ENCODE measurements at places on chromosomes 3 and 15.

DNA sequence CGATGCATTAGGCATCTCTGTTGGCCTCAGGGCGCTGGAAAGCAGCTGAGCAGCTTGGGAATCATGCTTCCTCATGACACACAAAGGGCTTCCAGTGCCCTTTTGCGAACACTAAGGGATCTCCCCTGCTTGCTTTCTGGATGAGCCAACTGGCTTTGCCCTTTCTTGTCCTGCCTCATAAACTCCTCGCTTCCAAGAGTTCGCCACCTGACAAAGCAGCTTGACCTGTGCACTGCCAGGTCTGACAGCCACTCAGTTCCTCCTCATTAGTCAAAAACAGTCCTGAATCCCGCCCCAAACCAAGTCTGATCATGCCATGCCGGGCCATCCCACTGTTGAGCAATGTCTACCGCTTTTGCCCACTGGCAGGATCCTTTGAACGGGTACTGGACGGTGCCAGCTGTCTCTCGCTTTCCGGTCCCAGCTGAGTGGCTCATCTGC, 265.4 kb upstream of the LYSMD4 start:
- no peak for DNase-seq

DNA sequence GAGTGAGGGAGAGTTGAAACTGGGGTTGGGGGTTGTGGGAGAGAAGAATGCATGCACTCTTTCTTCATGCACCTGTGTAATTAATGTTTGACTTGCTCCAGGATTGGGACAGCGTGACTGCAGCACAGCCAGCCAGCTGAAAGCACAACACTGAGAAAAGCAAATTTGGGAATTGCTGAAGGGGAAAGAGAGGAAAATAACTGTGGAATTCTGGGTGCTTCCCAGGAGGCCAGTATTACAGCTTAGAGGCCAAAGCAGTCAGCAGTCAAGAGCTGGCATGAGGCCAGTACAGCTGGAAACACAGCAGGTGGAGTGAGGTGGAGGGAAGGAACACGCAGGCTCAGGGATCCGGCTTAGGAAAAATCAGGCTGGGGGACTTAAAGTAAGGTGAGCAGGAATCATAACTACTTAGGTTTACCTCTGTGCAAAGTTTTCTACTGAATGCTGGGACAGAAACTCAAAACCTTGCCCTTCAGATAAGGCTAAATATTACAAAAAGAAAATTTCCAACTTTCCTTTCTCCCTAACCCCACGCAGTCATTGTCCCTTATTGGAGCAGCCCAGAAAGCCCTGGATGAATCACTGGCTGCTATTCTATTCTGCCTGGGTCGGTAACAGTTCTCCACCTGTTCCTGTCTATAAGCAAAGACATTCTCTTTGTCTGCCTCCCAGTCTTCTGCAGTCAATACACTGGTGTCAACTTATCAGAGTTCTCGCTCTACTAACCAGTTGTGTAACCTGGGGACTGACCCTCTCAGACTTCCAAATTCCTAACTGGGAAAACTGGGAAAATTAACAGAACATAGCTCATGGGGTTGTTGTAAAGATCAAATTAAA, 167.2 kb downstream of the MAGI1 start:
- DNase-seq: no peak

DNA sequence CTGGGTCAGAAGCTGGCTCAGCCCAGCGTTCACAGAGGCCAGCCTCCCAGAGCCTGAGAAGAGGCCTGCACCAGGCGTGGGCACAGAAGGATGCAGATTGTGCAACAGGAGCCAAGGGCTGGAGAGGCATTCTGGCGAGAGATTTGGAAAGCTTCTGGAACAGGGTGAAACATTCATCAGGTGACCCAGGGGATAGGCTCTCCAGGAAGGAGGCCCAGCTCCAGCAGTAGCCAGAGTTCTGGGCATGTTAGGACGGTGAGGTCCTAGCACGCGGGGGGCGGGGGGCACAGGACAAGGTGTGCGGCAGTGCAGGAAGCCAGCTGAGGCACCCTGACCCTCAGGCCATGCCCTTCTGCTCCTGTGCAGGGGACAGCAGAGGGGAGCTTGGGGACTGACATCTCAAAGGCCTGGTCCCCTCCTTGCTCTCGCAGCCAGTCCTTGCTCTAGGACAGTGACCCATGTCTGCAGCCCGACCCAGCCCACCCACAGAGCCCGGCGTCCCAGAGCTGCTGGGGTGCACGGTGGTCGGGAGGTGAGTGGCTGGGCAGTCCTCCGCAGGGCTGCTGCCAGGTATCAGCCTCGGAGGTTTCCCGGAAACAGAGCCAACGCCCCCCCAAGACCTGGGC, 111.7 kb upstream of the KLF13 start:
- DNase-seq: no peak

DNA sequence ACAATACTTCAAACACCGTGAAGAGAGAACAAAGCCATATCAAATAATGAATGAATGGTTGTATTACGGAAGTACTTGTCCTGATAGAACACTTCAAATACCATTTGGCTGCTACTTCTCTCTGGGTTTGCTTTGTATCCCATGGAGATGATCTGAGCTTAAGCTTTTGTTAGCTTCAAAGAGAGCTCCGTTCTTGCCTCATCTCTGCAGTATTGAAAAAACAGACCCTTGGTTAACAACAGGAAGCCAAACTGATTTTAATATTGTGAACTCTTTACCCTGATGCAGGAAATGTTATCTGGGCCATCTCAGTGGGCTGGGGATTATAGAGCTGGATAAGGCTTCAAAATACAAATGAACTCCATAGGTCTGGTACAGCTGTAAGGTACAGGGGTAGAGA, 101.0 kb downstream of the CHL1 start:
- DNase-seq: no peak

GRCh38 chr15:59237119-59237855, 30.6 kb downstream of the LDHAL6B start:
- no peak for DNase-seq

- no peak for DNase-seq
These were observed 201.3 kb upstream of the TPM1 start for GRCh38 chr15:62841269-62841628.

DNA sequence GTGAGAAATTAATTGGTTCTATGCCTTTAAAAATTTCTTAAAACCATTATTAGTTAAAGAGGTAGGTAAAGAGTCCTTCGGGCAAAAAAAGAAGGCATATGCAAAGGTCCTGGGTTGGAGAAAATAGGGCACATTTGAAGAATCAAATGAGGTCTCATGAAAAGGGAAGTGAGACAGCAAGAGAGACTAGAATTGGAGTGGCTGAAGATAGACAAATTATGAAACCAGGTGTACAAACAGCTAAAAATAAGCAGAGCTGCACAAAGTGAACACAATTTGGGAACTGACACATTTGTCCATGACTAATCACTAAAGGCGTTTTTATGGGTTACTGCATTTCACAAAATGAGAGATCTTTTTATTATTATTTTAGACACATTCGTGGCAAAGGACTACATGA, 581.2 kb downstream of the PYDC2 start:
- no peak for DNase-seq

- no peak for DNase-seq
These were observed 17.1 kb upstream of the ABI3BP start for GRCh38 chr3:101010296-101010695.

DNA sequence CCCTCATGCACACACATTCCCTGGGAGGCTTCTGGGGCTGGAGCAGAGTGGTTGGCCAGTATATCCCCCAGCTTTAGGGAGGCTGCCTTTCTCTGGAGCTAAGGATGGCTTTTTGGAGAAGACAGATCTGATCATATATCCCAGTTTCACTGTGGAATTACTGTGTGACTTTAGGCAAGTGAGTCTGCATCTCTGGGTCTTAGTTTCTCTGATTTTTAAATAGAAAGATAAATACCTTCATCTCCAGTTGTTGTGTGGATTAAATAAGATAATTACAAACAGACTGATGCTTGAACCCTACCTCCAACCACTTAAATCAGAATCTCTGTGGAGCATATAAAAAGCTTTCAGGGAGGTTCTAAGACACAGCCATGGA, 11.1 kb upstream of the WNT7A start:
- DNase-seq: no peak

DNA sequence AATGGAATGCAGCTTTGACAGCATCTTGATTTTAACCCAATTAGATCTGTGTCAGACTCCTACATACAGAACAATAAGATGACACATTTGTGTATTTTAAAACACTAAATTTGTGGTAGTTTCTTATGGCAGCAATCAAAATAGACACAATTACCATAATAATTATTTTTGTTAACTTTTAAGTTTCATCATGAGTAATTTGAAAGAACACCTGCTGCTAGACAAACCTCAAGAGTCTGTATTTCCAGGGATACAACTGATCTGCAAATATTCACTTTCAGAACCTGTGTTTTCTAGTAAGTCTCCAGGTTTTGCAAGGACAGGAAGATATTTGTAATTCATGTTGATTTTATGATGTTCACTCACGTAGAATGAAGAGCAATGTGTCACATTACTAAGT, 736.8 kb downstream of the DIPK2A start:
- DNase-seq: no peak

- no peak for DNase-seq
These were observed 58.6 kb upstream of the PHLDB2 start for GRCh38 chr3:111800472-111800871.

DNA sequence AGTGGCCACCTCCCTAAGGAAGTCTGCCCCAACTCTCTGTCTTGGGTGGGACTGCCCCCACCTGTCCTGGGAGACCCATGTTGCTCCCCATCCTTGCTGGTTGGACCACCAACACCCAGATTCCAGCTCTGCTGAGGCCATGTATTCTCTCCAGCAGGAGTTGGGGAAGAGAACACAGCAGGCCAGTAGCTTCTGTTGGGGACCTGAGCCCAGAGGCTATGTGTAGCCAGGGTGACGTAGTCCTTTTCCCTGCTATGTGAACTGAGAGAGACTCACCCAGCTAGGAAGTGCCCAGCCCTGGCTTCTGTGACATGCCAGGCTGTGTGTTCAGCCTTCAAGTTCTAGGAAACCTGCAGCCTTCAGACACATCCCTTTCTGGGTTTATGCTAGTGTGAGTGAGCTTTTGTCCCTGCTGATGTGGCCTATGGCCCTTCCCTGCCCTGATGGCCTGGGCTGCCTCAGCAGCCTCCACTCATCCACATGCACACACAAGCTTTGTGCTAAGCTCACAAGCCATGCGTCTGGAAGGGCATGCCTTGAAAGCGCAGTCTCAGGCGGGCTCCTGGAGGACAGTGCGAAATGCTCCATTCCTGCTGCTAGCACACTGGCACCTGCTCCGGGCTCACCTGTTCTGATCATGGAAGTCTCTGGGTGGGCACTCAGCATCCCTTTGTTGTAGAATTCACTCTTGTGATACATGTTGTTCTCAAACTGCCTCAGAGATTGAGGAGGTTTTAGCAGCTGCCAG, 42.6 kb downstream of the KY start:
- DNase-seq: no peak

DNA sequence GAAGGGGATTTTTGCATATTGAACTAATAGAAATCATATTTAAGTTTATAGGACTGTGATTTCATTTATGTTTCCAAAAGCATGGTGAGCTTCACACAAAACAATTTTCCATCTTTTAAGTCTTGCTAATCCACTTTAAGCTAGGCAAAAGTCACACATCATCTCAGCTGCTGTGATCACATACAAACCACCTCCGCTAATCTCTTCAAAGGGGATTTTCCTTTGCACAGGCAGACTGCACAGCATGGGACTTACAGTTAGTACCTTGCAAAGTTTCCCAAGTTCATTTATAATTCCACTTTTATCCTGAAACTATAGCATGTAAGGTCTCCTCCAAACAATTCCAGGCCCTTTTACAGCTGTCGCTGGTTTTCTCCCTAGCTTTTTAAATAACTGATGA, 225.1 kb upstream of the CNTN3 start:
- DNase-seq: no peak

DNA sequence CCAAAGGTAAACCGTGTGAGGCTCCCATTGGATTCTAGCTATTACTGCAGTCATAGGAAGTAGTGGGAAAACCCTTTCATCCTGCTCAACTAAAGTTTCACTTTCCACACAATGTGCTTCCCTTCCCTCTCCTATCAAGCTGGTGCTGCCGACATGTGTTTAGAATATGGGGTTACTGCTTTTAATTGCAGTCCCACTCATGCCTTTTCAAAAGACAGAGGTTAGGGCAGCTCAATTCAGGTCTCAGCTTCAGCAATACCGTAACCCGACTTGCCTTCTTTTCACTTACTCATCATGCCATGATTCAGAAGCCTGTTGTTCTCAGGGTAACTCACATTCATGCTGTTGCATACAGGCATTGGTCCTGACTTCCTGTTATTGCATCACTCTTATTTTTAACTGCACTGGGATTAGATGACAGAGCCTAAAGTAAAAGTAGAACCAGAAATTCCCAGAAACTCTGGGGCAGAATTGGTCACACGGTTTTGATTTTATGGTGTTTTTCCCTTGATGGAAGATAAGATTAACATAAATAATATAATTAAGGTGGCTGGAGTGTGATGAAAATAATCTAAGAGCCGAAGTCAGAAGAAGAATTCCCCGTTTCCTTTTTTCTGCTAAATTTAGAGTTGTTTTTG, 45.7 kb downstream of the C2CD4B start:
- DNase-seq: no peak

GRCh38 chr15:98813951-98814350, 165.6 kb downstream of the IGF1R start:
- DNase-seq: no peak

GRCh38 chr15:31254431-31255175, 72.0 kb upstream of the KLF13 start:
- no peak for DNase-seq

DNA sequence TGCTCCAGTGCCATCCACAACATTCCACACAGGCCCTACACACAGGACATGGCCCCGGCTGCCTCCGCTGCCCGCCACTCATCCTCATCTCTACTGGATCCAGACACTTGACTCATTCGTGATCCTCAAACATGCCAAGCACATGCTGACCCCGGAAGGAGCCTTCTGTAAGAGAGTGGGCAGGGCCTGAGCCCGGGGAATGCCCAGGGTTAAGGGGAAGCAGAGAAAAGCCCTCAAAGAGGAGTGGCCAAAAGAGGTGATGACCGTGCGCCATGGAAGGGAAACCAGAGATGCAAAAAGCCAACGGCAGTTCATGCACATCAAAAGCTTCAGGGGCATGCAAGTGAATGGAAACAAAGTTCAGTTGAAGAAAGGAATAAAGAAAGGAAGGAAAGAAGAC, 46.1 kb downstream of the RFTN1 start:
- no peak for DNase-seq

GRCh38 chr3:126996905-126997304, 14.0 kb downstream of the PLXNA1 start:
- no peak for DNase-seq

- DNase-seq: no peak
These were observed 18.2 kb downstream of the DNAJB8 start for GRCh38 chr3:128448491-128448890.

GRCh38 chr3:152885076-152885475, 50.1 kb downstream of the P2RY1 start:
- no peak for DNase-seq

GRCh38 chr3:14601692-14602005, 49.9 kb upstream of the CCDC174 start:
- no peak for DNase-seq
